Activated CD8-positive, alpha-beta T cell treated with anti-CD3 and anti-CD28 coated beads, Interleukin-2, amount 10 ng/mL, durations not matched to agents 7 days and 5 days (primary cell): ENCODE measurements at places on chromosomes 11 and 22. TPM values are rescaled to one million over a fixed set of nuclear protein-coding genes. Genes with fewer than 3 reads are reported as not detected.

The WBP2NL gene
- 1.1 TPM for total RNA-seq

The NDUFS8 gene
- total RNA-seq, result 163 TPM

The SCGB1C1 gene
- total RNA-seq, result not detected

The ARHGAP32 gene
- 2.5 TPM for total RNA-seq

The MOGAT2 gene
- not detected for total RNA-seq

- no peak for DNase-seq
Measured at GRCh38 chr11:11081288-11081687, 223.4 kb upstream of the ZBED5 start.

- no peak for DNase-seq
Measured at GRCh38 chr11:105045676-105046296, 651 bp upstream of the CARD16 start.

- no peak for DNase-seq
Measured at GRCh38 chr22:25368271-25368670, 148.8 kb downstream of the CRYBB2 start.

DNA sequence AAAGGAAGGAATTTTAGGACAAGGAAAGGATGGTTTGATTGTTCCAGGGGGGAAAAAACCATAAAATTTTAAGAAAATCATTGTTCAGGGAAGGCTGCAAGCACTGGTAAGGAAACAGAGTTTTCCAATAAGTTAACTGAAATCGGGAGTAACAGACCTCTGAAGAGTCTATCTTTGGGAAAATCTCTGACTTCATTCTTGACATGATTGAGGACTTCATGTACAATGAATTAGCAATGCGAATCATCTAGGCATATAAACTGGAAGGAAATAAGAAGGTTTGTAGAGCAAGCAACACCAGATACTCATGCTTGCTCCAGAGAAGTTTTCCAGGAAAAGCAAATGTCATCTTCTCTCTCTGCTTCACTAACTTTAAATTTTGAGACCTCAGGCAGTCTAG lies 18.5 kb downstream of the APLP2 start:
- no peak for DNase-seq

DNA sequence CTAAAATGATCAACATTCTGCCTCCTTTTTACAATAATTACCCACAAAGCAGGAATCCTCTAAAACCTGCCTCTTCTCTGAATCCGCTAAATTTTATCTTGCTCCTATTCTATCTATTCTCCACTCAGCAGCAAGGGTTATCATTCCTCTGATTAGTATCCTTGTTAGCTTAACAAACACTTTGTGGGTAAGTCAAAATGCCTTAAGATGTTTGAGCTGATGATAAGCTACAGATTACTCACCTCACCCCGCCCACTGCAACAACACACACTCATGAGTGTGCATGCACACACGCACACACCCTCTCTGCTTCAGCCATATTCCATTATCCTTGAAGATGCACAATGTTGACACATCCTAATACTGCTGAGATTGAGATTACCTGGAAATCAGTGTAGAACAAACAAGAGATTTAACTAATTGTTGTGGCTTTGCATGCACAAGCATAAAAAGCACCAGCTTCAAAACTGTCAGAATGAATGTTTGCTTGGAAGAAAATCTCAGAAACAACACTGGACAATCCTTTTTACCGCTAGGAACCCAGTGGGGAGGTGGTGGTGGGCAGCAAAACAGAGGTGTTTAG lies 130.9 kb downstream of the BBOX1 start:
- no peak for DNase-seq

GRCh38 chr22:27775758-27776649 lies 25.6 kb downstream of the MN1 start:
- DNase-seq, result no peak

- DNase-seq, result no peak
Measured at GRCh38 chr22:25497181-25497641, 67.3 kb upstream of the GRK3 start.

DNA sequence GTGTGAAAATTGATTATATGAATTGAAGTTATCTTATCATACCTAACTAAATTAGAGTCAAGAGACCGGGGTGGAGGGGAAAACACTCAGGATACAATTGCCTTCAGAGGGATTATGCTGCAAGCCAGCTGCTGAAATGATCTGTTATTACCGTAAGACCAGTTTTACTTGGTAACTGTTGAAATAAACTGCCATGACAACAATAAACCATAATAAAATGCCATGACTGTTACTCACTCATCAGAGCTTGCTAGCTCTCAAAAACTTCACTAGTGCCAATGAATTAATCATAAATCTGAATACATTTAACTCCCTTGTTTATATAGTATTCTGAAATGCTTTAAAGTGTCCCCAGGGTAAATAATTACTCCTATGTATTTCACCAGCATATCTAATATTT lies 68.2 kb downstream of the CASP12 start:
- no peak for DNase-seq

DNA sequence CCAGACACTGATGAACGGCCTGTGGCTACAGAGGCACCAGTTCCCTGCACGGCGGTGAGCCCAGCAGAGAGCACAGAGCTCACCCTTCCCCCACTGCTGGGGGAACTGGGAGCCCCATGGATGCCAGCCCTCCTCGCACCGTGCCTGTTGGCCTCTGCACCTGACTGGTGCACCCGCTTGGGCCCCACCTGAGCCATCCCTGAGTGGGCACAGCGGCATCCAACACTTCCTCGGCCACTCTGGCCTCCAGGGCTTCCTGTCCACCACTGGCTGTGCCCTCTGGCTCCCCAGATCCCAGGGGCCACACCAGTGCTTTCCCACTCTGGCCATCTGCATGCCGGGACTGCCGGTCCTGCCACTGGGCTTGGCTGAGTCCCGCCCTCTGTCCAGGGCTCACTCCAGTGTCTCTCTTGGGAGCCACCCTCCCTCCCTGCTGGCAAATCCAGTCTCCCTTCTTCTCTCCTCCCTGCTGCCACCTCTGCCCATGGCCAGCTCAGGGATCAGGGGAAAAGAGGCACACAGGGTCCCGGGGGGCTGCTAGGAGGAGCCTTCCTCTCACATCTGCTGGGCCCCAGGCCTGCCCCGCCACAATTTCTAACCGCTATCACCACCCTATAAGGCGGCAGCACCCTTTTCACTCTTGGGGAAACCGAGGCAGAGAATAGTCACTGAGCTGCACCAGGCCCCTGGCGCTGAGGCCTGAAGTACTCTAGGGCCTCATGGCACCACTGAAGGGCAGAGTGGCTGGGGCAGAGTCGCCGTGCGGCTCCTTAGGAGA lies 33.0 kb downstream of the GNB1L start:
- no peak for DNase-seq

DNA sequence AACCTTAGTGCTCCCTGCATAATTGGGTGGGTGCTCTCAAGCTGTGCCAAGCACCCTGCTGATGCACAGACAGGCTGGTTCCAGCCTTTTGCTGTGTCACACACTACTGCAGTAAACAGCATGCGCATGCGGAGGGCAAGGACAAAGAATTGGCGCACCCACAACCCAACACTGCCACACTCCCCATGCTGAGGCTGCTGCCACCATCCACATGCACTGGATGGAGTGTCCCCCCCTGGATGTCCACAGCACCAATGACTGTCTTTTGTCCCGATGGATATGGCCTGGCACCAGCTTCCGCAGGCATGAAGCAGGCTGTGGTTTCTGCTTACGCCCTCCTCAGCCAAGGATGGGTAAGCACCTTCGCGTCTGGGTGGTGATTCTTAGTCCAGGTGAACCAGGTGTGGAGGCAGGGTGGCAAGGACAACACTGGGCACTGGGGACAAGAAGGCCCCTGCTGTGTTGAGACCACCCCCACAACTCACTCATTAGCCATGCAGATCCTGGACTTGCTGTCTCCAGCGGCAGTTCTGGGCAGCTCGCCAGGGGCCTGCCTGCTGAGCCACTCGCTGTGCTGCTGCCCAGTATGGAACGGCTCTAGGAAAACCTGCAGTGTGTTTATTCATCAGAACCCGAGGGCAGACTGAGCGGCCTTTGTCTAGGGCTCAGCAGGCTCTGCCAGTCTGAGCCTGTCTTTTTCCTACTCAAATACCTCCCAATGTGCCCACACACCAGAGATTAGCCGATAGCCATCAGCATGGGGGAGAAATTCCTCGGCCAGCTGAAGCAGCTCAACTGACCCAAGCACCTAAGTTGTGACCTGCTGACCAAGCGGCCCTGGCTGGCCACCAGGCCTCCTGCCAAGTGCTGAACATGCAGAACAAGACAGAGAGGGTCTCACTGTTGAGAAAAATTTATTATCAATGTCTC lies 8.2 kb upstream of the NAP1L4 start:
- DNase-seq, result no peak

DNA sequence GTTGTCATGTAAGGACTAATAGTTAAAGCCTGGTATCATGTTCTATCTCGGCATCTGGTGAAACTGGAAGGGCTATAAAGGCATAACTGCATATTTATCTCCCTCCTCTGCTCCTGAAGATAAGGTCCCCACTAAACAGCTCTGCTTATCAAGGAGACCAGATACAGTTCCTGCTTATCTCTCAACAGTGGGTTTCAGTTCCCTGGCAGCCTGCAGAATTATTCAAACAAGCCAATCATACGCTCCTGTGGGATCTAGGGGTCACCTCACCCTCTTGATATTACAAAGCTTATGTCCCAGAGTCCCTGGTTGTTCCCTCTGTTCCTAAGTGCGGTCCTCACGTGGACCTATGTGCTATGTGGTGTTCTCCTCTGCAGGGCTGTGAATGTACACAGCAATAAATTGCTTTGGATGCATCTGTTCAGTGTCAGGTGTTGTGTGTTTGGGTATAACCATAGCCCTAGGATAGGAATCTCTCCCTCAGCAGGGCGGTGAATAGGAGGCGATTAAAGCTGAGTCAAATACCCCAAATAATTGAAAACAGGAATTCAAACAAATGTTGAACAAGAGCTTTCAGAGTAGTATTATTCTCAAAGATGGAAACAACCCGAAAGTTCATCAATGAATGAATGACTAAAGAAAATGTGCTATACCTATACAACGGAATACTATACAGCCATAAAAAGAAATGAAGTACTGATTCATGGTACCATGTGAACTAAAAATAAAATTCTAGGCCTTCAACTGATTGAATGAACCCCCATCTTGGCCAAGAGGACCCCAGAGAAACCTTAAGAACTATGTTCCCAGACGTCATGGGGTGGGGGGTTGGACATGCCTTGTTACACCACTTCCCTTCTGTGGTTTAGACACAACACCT lies 3.1 kb upstream of the OOSP4A start:
- no peak for DNase-seq

- peak; percentile 60 for DNase-seq
Measured at GRCh38 chr22:43273902-43274484, 69.2 kb downstream of the SCUBE1 start.

- no peak for DNase-seq
Measured at GRCh38 chr11:87974797-87975196, 200.4 kb downstream of the RAB38 start.

DNA sequence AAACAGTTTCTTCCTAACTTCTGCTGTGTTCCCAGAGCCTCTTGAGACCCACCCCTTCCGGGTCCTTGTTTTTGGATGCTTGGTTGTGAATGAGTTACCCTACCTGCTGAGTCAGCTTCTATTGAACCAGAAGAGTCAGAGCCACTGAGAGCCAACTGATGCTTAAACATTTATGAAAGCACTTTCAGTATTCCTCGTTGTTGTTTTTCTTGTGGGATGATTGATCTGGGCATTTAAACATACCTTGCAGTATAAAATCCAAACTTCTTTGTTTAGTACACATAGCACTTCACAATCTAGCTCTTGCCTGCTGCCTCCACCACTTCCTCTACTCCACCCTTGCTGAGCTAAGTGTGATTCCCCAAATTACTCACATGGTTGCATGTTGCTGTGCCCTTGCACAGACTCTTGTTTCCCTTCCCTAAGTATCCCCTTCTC lies 5.5 kb downstream of the PRSS23 start:
- DNase-seq, result peak; percentile 47

- DNase-seq, result no peak
Measured at GRCh38 chr11:70387564-70387963, 10.8 kb upstream of the CTTN start.

DNA sequence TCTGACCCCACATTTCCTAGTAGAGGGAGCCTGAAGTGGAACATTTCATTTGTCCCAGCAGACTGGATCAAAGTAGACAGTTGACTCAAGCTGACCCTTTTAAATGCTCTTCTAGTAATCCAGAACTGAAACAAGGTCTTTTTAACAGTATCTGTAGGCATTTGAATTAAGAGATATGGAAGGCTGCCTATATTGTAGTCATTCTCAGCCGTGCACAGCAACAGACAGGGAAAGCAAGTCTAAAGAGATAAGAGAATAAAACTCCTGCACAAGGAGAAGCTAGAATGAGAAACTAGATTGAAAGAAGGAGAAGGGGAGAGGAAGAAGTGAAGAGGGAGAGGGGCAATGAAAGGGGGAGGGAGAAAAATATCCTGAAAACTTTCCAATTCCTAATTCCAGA lies 180.6 kb upstream of the MTMR2 start:
- DNase-seq, result no peak

- DNase-seq, result no peak
Measured at GRCh38 chr22:45972091-45972888, 4.7 kb downstream of the WNT7B start.

GRCh38 chr11:34268906-34269430 lies 88.8 kb downstream of the ABTB2 start:
- DNase-seq, result no peak

DNA sequence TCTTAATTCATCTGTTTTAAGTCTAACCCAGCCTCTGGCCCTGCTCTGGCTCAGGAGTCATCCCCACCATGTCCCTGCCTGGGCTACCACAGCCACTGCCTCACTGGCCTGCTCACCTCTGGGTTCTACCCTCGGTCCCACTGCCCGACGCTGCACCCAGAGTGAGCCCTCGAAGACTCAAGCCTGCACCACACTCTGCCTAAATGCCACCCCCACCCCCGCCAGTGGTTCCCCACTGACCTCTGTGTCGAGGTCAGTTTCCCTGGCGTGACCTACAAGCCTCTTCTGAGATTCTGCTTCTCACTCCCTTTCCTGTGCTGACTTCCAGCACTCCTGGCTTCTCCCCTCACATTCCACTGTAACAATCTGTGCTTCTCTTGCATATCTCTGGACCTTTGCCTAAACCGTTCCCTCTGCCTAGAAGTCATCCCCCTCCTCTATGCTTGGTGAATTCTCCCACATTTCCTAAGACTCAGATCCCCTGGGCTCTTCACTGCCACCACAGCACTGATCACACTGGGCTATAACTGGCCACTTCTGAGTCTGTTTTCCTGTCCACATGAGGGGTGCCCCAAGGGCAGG lies 12.5 kb upstream of the PDE2A start:
- DNase-seq, result no peak

- DNase-seq, result no peak
Measured at GRCh38 chr22:25942856-25943411, 200.9 kb downstream of the MYO18B start.

DNA sequence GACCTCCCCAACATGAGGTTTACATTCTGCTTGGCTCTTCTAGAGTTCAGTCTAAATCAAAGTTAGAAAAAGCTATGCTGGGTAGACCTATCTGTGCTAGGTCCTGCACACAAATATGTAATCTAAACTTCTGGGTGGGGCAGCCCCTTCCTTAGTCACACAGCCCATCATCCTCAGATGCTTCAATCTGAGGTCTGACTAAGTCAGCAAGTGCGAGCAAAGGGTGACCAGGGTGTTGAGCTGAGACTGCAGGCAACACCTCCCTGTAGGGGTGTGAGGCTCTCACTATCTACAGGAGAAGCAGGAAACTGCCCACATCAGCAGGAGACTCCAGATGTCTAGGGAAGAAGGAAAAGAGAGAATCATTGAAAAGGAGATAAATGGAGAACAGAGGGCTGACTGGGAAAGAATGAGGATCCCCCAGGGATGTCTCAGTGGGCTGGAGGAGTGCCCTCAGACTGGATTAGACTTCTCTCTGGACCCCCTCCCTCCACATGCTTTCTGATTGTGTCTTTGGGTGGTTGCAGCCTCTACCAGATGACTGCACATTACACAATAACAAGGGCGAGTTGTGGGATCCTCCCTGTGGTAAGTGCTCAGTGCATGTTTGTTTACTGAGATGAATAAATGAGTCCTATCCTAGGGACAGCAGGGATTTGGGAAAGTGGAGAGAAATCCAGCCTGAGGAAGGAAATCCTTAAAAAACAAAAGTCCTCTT lies 266.2 kb upstream of the PLET1 start:
- DNase-seq, result no peak
